ENCODE measurements at places on chromosomes 5 and 9.

DNA sequence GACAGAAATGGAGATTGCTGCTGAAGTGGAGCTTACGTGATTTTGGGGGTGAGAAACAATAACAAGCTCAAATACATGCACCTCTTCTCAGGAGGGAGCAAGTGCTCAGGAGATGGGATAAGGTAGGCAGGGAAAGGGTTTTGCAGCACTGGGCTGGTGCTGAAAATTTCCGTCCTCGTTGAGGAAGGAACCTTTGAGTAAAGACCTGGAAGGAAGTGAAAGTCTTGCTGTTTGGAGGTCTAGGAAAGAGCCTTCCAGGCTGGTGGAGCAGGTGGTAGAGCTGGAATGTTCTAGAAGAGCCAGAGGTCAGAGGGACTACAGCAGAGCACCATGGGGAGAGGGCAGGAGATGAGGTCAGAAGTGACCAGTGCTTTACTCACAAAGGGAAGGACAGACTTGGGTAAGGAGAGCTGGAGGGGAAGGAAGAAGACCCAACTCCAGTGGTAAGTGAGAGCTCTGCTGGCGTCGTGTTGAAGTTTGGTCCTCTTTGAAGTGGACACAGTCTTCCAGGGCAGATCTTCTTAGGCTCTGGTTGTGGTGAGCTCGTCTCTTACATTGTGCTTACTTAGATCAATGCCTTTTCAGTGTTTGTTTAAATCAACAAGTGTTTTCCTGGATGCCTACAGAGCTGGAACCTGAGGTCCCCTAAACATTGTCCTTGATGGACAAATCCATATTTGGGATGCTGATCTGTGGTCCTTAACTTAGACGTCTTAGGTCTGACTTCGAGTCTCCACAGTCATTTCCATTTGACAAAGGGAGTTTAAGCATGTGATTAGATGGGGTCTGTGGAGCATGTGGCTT lies 21.0 kb downstream of the ANKRD33B start:
- no peak for DNase-seq

DNA sequence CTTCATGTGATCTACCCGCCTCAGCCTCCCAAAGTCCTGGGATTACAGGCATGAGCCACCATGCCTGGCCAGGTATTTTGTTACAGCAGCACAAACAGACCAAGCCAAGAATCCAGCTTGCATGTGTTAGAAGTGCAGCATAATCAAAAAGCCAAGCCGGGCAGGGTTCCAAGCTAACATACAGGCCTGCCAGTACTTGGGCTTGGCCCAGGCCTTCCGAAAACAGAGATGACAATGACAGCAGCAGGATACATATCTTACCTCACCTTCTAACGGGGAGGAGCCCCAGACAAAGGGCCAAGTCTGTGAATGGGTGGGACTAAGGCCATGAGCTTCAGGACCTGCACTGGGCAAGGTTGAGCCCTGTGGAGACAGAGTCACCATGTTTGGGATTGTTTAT lies 91.4 kb upstream of the ZNF462 start:
- no peak for DNase-seq

GRCh38 chr5:115543365-115544042 lies 1.1 kb downstream of the FEM1C start:
- DNase-seq = peak; percentile 22

DNA sequence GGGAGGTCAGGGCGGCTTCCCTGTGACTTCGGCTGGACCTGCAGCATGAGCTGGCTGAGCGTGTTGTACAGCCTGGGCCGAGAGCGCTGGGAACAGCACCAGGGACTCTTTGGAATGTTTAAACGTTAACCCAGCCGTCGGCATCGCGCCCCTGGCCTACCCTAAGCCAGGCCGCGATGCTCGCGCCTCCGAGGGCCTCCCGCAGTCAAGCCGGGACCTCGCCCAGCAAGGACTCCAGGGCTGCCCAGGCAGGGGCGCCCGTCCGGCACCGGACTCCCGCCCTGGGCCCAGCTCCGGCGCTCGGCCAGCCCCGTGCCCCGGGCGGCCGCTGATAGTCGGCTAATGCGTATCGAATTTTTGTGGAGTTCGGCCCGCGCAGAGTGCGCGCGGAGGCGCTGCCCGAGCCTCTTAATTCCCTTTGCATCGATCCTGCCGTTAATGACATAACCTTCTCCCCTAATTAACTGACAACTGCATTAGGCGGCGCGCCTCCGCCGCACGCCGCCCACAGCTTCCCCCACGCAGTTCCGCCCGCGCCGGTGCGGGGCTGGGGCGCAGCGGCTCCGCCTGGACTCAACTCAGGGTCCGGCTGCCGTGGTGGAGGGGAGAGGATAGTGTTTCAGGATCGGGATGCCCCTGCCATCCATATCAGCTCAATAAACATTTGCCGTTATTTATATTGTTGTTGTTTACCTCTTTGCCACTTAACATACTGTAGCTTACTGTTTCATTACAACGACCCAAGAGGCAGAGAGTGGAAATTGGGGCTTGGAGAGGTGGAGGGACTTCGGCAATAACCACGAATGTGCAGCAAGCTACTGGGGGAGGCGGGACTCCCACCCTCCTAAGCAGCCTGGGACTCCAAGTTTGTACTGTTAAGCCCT lies 28.8 kb upstream of the CDC23 start:
- DNase-seq = no peak

- DNase-seq = no peak
Observed at GRCh38 chr9:81964218-81965171, 21.2 kb downstream of the SPATA31D3 start.

GRCh38 chr5:56814963-56815657 lies at the start of gene MAP3K1:
MAP3K1 (plus strand) TSS chr5:56815549; CDS start chr5:56815574, 25 bp downstream.
- peak; percentile 82 for DNase-seq
